ENCODE measurements at places on chromosomes 7 and 10. TPM values are rescaled to one million over a fixed set of nuclear protein-coding genes. Genes with fewer than 3 reads are reported as not detected.

DNA sequence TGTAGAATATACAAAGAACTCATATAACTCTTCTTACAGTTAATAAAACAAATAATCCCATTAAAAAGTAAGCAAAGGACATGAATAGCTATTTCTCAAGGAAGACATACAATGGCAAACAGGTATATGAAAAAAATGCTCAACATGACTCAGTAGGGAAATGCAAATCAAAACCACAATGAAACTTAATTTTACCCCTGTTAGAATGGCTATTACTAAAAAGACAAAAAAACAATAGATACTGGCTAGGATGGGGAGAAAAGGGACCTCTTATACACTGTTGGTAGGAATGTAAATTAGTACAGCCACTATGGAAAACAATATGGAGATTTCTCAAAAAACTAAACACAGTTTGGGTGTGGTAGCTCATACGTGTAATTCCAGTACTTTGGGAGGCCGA is 37.8 kb downstream of the HERPUD2 start:
- DNase-seq: no peak
- no peak overlapping the region for H3K27ac ChIP-seq
- H3K4me3 ChIP-seq: no peak overlapping the region
- peaks cover 17% of the 10 kb centered on the region for H3K4me1 ChIP-seq
- H3K36me3 ChIP-seq: peaks cover 23% of the 10 kb centered on the region

DNA sequence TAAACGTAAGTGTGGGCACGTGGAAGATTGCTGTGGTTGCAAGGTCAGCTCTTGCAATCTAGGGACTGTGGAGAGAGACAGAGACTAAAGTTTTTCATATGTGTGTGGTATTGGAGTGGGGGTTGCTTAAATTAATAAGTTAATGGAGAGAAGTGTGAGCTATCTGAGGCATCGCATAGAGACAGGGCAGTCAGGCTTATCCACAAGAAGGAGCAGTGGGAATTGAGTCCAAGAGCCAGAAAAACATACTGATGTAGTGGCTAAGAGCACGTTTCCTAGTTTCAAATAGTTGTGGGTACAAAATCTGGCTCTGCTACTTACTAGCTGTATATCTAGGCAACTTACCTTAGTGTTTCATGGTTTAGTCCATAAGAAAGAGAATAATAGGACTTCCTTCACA is 65.8 kb downstream of the SORCS3 start:
- H3K4me3 ChIP-seq: no peak overlapping the region
- no peaks in the 10 kb centered on the region for H3K36me3 ChIP-seq
- no peaks in the 10 kb centered on the region for H3K4me1 ChIP-seq
- DNase-seq: no peak
- peaks cover 2% of the 10 kb centered on the region for H3K27me3 ChIP-seq
- H3K27ac ChIP-seq: no peak overlapping the region

- H3K4me3 ChIP-seq: no peak overlapping the region
- H3K27me3 ChIP-seq: no peaks in the 10 kb centered on the region
- H3K4me1 ChIP-seq: peaks cover 3% of the 10 kb centered on the region
- DNase-seq: no peak
- peaks cover 17% of the 10 kb centered on the region for H3K36me3 ChIP-seq
- no peak overlapping the region for H3K27ac ChIP-seq
Measured at GRCh38 chr10:99681553-99681952, 22.2 kb downstream of the ENTPD7 start.

DNA sequence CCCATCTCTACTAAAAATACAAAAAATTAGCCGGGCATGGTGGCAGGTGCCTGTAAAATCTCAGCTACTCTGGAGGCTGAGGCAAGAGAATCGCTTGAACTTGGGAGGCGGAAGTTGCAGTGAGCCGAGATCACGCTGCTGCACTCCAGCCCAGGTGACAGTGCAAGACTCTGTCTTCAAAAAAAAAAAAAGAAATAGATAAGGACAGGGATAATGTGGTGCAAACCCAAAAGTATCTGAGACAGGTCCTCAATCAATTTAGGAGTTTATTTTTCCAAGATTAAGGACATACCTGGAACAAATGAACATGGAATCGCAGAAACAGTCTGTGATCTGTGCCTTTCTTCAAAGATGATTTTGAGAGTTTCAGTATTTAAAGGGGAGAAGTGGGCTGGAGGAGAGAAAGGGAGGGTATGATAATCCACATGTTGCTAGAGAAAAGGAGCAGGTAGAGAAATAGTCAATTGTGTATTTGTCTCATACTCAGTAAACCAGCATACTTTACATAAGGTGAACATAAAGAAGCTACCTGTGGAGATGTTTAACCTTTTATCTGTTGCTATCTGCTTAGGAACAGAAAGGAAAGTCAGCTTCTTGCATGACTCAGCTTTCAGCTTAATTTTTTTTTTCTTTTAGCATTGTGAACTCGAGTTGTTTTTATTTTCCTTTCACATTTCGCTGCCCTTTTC is 4.9 kb upstream of the MTPN start:
- H3K27me3 ChIP-seq: no peaks in the 10 kb centered on the region
- H3K4me1 ChIP-seq: peaks cover 35% of the 10 kb centered on the region
- no peaks in the 10 kb centered on the region for H3K36me3 ChIP-seq
- H3K4me3 ChIP-seq: peak overlapping the region; percentile 89
- peak overlapping the region; percentile 81 for H3K27ac ChIP-seq
- DNase-seq: peak; percentile 42

DNA sequence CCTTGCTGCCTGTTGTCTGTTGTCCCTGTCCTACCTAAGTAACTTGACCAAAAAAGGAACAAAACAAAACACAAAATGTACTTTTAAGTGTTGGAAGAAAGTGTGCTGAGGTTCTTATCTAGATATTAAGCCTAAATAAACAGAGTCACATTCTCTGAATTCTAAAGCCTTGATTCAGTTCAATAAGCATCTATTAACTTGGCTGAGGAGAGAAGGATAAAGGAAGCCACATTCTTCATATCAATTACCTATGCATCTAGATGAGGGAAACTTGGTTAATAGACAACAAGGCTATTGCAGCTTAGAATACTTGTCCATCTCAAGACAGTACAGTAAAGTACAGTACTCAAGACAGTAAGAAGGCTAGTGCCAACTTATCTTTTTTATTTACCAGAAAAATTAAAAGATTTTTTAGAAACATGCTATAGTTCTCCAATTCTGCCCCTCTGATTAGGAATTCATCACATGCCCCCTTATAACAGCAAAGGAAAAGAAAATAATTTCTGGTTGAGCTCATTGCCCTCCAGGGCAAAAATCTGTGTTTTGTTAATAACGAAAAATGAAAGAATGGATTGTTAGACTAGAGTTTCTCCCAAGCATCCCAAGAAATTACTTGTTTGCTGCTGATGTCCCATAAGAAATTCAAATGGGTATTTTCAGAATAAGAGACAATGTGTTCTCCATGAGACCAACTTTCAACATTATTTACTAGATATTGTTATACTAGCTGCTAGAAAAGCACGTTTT is 546.5 kb upstream of the SEMA3D start:
- H3K4me3 ChIP-seq: no peak overlapping the region
- DNase-seq: no peak
- H3K36me3 ChIP-seq: no peaks in the 10 kb centered on the region
- no peaks in the 10 kb centered on the region for H3K27me3 ChIP-seq

GRCh38 chr10:120827251-120827875 is 23.8 kb upstream of the WDR11 start:
- no peaks in the 10 kb centered on the region for H3K36me3 ChIP-seq
- no peak for DNase-seq
- H3K27me3 ChIP-seq: no peaks in the 10 kb centered on the region
- no peak overlapping the region for H3K4me3 ChIP-seq

DNA sequence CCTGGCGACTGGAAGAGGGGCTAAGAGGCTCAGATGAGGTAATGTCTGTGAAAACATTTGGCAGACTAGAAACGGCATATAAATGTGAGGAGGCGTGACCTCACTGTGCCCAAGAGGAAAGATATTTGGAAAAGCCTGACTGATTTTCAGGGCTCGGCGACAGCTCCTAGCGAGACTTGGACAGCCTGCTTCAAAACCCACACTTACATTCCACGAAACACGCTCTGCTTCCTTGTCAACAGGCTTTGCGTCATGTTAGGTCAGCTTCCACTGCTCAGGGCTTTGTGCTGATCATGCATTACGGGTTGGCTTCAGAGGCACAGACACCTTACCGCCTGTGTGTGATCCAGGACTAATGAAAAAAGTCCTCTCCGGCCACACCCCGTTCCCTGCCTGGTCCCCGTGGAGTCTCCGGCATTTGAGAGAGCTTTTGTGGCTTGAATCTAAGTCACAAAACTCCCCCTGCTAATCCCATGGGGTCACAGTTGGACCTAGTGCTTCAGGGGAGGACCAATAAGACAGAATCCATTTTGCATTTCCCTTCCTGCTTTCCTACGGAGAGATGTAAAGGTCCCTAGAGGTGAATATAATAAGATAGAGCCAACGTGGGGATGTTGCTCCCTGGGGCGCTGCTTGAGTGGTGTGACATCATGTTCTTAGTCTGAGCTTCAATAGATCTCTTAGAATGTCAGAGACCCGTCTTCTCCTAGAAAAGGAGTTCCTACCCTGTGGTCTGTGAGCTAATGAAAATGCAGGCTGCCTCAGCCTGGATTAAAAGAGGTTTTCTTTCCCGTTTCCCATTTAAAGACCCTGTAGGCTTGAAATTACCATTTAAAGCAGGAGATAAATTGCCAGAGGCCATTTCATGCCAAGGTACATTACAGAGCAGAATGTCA is 25.5 kb downstream of the FGFBP3 start:
- DNase-seq: no peak
- peaks cover 14% of the 10 kb centered on the region for H3K4me1 ChIP-seq
- no peak overlapping the region for H3K27ac ChIP-seq
- H3K27me3 ChIP-seq: peaks cover 4% of the 10 kb centered on the region
- H3K4me3 ChIP-seq: no peak overlapping the region
- H3K36me3 ChIP-seq: no peaks in the 10 kb centered on the region

- no peak overlapping the region for H3K4me3 ChIP-seq
- H3K27ac ChIP-seq: no peak overlapping the region
- no peaks in the 10 kb centered on the region for H3K36me3 ChIP-seq
- DNase-seq: no peak
Measured at GRCh38 chr10:18681971-18682411, 22.8 kb downstream of the ARL5B start.

HECW1 gene
- 0.52 TPM for total RNA-seq

GTPBP10 gene
- total RNA-seq: 27.2 TPM

NODAL gene
- total RNA-seq: not detected

GATA3 gene
- 182 TPM for total RNA-seq

MEIG1 gene
- not detected for total RNA-seq

GDF10 gene
- not detected for total RNA-seq

MOGAT3 gene
- not detected for total RNA-seq

NUTM2A gene
- 0.86 TPM for total RNA-seq

TYSND1 gene
- total RNA-seq: 15.2 TPM

Measured in CD4-positive, CD25-positive, alpha-beta regulatory T cell (primary cell).